H1 (cell line): ENCODE measurements at places on chromosomes 1 and 21.

DNA sequence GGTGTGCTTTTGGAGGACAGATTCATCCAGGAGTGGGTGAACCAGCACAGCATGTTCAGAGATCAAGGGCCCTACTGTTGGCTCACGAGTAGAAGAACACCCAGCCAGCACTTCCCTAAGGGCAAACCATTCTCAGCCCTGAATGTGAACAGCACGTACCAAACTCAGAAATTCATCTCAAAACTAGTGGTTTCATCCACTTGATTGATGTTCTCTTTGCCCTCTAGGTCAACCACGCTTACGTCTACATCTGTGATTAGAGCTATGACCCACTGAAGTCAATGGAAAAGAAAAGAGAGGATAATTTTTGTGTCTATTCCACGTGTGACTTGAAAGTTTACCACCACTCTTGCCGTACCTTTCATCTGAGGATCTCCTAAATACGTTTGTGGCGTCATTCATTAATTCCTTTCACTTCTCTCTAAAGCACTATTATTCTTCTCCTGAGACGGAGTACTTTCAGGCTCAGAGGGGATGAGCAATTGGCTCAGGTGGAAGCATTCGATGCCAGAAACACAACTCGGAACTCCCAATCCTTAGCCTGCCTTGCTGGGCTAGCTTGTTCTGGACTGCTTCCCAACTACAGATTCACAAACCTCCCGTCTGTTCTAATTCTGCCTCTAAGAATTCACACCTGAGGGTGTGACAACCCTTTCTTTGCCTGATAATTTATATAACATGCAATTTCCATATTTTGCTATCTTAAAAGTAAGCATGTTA is 57.3 kb upstream of the HIVEP3 start:
- H3K27ac ChIP-seq: no peak overlapping the region
- H3K27me3 ChIP-seq: no peaks in the 10 kb centered on the region
- H3K36me3 ChIP-seq: no peaks in the 10 kb centered on the region
- no peaks in the 10 kb centered on the region for H3K4me1 ChIP-seq

- no peak overlapping the region for H3K27ac ChIP-seq
- H3K36me3 ChIP-seq: peaks cover 5% of the 10 kb centered on the region; the same call in 1 of the 2 replicates
- no peaks in the 10 kb centered on the region for H3K27me3 ChIP-seq
- H3K4me3 ChIP-seq: no peak overlapping the region
- DNase-seq: no peak
- no peaks in the 10 kb centered on the region for H3K4me1 ChIP-seq
These were observed 9.4 kb downstream of the MINDY1 start for GRCh38 chr1:150997126-150997872.

DNA sequence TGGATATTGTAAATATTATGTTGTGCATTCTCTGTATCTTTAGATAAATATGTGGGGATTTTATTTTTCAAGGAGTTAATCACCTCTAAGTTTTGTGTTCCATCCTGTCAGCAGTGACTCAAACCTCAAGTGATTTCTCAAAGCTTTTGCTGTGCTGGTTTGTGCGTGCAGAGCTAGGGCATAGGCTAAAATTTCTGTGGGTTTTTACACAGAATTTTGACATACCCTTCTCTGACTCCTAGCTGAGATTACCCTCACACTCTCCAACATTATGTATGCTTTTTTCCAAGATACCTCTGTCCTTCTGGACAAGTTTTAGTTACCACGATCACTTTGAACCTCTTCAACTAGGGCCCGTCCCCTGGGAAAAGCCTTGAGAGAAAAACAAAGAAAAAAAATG is 384.9 kb downstream of the NCAM2 start:
- H3K4me3 ChIP-seq: no peak overlapping the region
- no peak for DNase-seq
- no peaks in the 10 kb centered on the region for H3K4me1 ChIP-seq
- no peaks in the 10 kb centered on the region for H3K36me3 ChIP-seq

DNA sequence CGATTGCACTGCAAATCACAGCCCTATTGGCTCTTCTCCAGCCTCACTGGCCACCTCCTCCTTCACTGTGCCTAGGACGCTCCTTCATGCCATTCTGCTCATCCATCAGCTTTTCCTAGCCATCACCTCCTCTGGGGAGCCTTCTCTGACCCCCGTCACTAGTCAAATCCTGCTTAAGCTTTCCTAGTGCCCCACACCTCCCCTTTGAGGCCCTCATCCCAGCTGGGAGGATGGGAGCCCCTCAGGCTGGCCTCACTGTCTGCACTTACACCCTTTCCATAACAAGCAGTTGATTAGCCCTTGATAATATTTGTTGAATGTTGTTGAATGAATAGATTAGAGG is 50.7 kb downstream of the KLHDC7A start:
- no peaks in the 10 kb centered on the region; the same call in 1 of the 2 replicates for H3K4me1 ChIP-seq
- no peak overlapping the region for H3K4me3 ChIP-seq
- H3K27me3 ChIP-seq: peaks cover 10% of the 10 kb centered on the region
- peak; percentile 24 for DNase-seq
- no peaks in the 10 kb centered on the region for H3K36me3 ChIP-seq

DNA sequence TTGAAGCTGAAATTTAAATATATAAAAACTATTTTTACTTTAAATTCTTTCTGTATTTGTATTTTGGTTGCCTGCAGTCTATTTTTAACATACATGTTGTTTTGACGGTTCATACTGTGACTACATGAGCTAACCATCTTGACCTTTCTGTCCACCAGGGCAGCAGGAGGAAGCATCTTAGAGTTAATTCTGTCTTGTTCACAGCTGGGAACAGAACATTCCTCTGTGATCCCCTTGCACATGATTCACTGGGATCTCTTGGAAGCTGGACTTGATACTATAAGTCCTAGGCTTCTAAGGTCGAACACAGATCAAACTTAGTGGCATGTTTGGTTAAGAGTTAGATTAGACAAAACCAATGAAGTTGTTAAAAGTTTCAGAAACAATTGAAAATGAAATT is 99.7 kb downstream of the NFIA start:
- no peak for DNase-seq
- H3K36me3 ChIP-seq: no peaks in the 10 kb centered on the region
- H3K27ac ChIP-seq: no peak overlapping the region
- H3K4me1 ChIP-seq: no peaks in the 10 kb centered on the region
- no peaks in the 10 kb centered on the region for H3K27me3 ChIP-seq

DNA sequence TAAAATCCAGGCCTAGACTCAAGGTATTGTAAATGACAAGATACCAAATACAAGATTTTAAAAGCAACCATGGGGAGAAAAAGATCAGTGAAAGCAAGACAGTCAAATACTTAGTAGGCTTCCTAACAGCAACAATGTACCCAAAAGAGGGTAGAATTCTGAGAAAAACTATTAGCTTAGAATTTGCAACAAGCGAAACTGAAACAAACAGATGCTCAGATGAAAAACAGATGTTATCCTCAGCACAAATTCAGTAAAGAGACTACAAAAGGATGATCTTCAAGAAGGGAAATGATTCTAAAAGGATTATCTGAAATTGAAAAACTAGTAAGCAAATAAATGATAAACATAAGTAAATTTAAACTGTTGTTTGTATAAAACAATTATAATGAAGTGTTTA is 40.0 kb downstream of the PDC start:
- no peak overlapping the region for H3K27ac ChIP-seq
- no peak overlapping the region for H3K4me3 ChIP-seq
- H3K27me3 ChIP-seq: no peaks in the 10 kb centered on the region
- DNase-seq: no peak
- no peaks in the 10 kb centered on the region for H3K4me1 ChIP-seq
- H3K36me3 ChIP-seq: peaks cover 2% of the 10 kb centered on the region; the same call in 1 of the 2 replicates

DNA sequence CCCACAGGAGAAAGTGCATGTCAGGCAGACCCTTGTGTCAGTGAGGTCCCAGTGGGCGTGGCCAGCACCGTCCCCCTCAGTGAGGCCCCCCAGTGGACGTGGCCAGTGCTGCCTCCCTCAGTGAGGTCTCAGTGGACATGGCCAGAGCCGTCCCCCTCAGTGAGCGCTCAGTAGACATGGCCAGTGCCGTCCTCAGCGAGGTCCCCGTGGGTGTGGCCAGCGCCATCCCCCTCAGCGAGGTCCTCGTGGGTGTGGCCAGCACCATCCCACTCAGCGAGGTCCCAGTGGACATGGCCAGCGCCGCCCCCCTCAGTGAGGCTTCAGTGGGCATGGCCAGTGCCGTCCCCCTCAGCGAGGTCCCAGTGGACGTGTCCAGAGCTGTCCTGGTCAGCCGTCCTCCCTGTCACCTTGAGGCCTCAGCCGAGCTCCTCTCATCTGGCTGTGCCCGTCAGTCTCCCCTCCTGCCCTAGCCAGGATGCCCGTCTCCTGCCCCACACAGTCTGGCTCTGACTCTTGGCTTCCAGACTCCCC is 35.5 kb downstream of the PDE9A start:
- H3K27me3 ChIP-seq: no peaks in the 10 kb centered on the region
- no peak for DNase-seq
- H3K4me1 ChIP-seq: no peaks in the 10 kb centered on the region
- no peak overlapping the region for H3K4me3 ChIP-seq
- H3K27ac ChIP-seq: no peak overlapping the region

DNA sequence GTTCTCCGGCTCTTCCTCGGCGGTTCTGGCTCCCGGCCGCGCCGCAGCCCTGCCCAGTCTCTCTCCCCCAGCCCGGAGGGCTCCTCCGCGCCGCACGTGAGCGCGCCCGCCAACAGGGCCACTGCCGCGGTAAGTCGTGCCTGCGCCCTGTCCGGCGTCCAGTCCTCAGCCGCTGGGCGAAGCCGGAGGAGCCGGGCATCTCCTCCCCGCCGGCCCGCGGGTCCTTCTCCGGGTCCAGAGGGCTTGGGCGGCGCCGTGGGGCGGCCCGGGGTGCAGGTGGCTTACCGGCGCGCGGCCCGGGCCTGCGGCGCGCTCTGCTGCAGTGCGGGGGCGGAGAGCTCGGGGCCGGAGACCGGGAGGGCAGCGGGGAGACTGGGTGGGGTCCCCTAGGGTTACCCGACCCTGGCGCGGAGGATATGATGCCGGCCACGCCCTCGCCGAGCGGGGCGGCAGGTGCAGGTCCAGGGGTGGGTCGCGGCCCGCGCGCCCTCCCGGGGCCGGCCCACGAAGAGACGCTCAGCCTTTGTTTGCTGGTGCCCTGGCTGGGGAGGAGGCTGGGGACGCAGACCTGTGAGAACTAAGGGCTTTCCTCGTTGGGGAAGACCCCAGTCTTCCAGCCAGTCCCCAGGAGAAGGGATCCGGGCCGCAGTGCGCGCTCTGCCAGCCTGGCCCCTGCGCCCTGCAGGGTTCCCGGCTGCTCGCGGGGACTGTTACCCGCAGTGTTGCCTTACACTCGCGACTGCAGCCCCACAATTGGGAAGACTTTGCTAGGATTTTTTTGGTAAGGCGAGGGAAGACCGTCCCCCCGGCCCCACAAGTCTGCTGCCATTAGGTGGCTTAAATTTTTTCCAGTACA is at the start of gene DOP1B:
Gene DOP1B, plus strand, starts transcription at position 10 of the 856 bp plus-strand sequence. CDS start 7,910 bp downstream, outside the sequence.
- H3K36me3 ChIP-seq: no peaks in the 10 kb centered on the region
- no peak within 1 kb of the TSS for H3K27ac ChIP-seq
- DNase-seq: no peak
- no peaks in the 10 kb centered on the region for H3K4me1 ChIP-seq
- H3K27me3 ChIP-seq: peaks cover 8% of the 10 kb centered on the region; the same call in 1 of the 2 replicates

DNA sequence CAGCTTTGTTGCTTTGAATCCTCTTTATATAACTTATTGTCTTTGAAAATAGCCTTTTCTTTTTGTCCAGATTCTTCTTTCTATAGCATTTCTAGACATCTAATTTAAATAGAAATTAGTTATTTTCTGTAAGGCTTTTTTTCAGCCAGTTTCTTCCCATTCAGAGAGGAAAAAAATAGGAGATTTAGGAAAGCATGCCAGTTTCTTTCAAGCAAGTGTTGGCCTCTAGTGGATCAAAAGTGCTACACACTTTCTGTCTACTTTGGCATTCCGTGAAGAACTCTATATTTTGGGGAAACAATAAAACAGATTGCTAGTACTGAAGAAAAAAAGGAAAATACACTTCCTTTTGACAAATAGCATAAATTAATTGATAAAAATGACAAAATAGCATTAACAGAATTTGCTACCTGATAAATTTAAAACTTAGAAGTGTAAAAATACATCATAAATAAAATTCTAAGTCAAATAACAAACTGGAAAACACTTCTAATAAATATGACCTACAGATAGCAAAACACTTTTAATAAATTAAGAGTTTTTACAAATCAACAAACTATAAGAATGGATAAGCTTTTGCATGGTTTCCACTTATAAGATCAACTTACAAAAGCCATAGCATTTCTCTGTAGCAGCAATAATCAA is 13.1 kb upstream of the EXO1 start:
- no peak overlapping the region for H3K27ac ChIP-seq
- no peaks in the 10 kb centered on the region for H3K36me3 ChIP-seq
- no peak overlapping the region for H3K4me3 ChIP-seq
- H3K4me1 ChIP-seq: no peaks in the 10 kb centered on the region
- DNase-seq: no peak
- H3K27me3 ChIP-seq: no peaks in the 10 kb centered on the region

DNA sequence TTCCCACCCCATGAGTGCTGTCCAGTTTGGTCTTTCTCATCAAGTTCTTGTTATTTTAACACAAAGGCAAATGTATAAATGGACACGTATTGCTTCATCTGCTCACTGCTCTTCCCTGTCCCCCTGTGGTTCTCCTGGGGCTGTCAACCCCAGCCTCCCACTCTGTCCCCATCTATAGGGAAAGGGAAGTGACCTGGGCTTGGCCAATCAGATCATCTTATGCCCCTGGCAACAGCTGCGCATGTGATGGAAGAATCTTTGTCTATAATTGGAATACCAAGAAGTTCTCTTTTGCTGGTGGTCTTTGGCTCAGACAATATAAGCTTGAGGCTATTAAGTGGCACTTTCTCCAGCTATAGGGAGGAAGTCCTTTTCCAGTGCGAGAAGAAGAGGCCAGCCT is 4.7 kb upstream of the CCSAP start:
- DNase-seq: no peak
- no peak overlapping the region for H3K4me3 ChIP-seq
- H3K36me3 ChIP-seq: no peaks in the 10 kb centered on the region
- H3K27ac ChIP-seq: no peak overlapping the region
- H3K4me1 ChIP-seq: no peaks in the 10 kb centered on the region; the same call in 1 of the 2 replicates

DNA sequence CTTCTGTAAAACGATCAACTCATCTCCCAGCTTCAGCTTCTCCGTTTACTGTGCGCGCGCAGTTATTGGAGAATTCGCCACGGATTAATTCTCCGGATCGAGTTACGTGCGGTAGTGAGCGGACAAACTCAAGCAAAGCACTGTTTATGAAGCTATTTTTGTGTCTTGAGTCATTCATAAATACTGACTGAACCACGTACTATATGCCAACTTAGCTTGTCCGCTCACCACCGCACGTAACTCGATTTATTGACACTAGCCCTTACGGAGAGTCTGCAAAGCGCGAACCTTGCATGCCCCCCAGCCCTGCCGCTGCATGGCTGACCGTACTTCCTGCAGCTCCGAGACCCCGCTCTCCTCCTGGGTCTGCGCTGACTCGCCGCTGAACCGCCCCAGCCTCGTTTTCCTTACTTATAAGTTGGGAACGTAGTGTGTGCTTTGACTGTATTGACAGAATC is 773 bp downstream of the CHD1L start:
- H3K36me3 ChIP-seq: no peaks in the 10 kb centered on the region
- H3K27ac ChIP-seq: peak overlapping the region; percentile 76; the same call in 1 of the 2 replicates
- DNase-seq: no peak
- H3K4me1 ChIP-seq: peaks cover 18% of the 10 kb centered on the region
- H3K27me3 ChIP-seq: no peaks in the 10 kb centered on the region
- peak overlapping the region; percentile 98 for H3K4me3 ChIP-seq

GRCh38 chr1:176178316-176178715 is 28.8 kb downstream of the COP1 start:
- H3K4me1 ChIP-seq: no peaks in the 10 kb centered on the region
- no peak overlapping the region for H3K27ac ChIP-seq
- H3K27me3 ChIP-seq: no peaks in the 10 kb centered on the region
- no peaks in the 10 kb centered on the region for H3K36me3 ChIP-seq
- DNase-seq: no peak
- H3K4me3 ChIP-seq: no peak overlapping the region

- H3K36me3 ChIP-seq: no peaks in the 10 kb centered on the region
- no peaks in the 10 kb centered on the region; the same call in 1 of the 2 replicates for H3K27me3 ChIP-seq
- 0 out of 2 replicates have a peak overlapping the region, but pooled peaks have one; percentile 7 for H3K4me3 ChIP-seq
- peak; percentile 63 for DNase-seq
- H3K27ac ChIP-seq: peak overlapping the region; percentile 32; the same call in 1 of the 2 replicates
These were observed 85.0 kb upstream of the KCNJ15 start for GRCh38 chr21:38171723-38172344.
